GM23248 (cell line): ENCODE measurements at places on chromosomes 16 and 17. TPM values are rescaled to one million over a fixed set of nuclear protein-coding genes. Genes with fewer than 3 reads are reported as not detected.

The SCNN1B gene
- total RNA-seq, result not detected in 2 replicates

DNA sequence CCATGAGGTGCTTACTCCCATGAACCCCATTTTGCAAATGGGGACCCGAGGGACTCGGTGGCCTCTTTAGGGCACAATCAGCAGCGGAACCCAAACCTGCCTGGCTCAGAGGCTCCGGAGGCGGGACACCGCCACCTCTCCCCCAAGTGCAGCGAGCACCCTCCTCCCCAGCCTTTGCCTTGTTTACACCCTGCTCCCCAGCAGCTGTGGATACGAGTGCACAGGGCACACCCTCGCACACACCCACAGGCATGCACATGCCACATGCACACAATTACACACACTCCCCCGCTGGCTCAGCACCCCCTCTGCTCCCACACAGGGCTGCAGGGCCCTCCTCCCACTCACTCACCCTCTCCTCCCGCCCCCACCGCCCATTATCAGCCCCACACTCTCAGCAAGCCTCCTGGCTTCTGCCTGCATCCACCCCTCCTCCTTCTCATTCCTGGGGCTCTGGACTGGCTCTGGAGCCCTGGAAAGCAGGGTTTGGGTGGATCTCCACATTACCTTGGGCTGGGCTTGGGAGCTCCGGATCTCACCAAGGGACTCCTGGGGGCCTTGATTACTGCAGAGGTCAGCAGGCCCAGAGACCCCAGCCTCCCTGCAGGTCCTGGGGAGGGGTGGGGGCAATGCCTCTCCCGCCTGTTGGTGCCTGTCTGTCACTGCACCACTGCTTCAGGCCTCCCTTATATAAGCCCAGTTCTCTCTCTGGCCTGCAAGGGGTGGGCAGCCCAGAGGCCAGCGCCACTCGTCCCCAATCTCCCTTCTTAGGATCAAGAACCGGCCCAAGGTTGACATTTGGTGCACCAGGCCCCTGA lies 6.4 kb downstream of the PDK2 start:
- peak; percentile 45 for DNase-seq

The SBK1 gene
- total RNA-seq, result not detected in 2 replicates

The SERPINF2 gene
- total RNA-seq, result not detected in 2 replicates

GRCh38 chr16:35302859-35303258 lies 1843.4 kb downstream of the TP53TG3F start:
- no peak for DNase-seq

The NBR1 gene
- 109 and 121 TPM in 2 replicates for total RNA-seq

- no peak for DNase-seq
Observed at GRCh38 chr16:18937390-18937789, 11.2 kb upstream of the SMG1 start.

DNA sequence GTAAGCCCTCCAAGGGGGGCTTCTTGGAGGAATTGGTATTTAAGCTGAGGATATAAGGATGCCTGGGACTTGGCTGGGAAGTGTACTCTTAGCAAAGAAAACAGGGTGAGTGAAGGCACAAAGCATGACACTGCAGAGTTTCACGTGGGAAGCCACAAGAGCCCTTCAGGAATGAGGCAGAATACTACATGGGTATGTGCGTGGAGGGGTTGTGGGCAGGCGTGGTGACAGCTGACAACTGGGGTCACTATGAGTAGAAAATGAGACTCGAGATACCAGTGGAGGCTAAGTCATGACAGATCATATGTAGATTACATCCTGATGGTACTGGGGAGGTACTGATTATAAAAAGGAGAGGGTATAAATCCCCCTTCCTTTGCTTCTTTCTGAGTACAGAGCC lies 78.1 kb upstream of the XYLT1 start:
- no peak for DNase-seq

- DNase-seq, result no peak
Observed at GRCh38 chr16:85256190-85256739, 144.0 kb upstream of the CIBAR2 start.

DNA sequence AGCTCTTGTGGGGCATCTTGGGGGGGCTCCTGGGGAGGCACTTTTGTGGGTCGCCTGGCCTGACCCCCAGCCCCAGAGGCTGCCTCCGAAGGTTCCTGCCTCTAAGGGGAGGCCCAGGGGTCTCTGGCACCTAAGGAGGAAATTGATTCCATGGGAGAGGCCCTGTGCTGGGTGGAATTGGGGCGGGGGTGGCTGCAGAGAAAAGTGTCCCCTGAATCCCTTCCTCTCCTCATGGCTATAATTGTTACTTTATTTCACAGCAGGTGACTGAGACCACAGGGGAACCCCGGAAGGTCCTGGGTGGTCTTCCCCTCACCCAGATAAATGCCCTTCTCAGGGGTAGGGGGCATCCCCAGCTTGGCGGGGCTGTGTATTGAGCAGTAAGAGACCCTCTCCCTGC lies 3.1 kb downstream of the GLIS2 start:
- DNase-seq, result no peak
